ENCODE measurements at places on chromosomes 13 and 19.

GRCh38 chr19:13036366-13036976 is 41.2 kb downstream of the NFIX start:
- DNase-seq = no peak

DNA sequence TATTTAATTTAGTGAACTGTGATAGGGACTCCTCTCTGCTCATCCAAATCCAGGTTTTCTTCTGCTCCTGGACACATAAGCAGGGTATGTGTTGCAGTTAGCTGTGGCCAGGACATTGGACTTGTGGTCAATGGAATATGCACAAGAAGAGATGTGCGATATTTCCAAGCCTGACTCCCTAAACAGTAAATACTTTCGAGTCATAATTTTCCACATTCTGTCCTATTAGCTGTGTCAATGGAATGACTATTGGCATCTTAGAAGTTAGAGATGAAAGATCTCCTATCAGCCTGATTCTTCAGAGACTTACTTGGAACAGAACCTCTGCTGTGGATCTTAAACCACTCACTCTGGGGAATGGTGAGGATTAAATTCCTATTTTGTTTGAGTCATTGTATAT is 771.0 kb downstream of the EFNB2 start:
- DNase-seq = no peak

DNA sequence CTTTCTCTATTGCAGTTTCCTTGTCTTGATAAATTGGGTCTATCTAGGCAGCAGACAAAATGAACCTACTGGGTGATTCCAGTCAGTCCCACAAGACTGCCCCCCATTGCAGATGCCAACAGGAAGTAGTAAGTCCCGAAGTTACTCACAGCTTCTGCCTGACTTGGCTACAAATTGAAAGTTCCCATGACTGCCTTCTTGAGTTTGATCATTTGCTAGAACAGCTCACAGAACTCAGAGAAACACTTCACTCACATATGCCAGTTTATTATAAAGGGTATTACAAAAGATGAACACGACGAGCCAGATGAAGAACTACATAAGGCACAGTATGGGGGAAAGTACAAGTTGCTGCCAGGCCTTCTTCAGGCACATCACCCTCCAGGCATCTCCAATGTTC is 50.0 kb downstream of the TEX26 start:
- DNase-seq = no peak

- DNase-seq = no peak
These were observed 4.9 kb downstream of the NANOS3 start for GRCh38 chr19:13881692-13882418.

- DNase-seq = no peak
These were observed 2.5 kb upstream of the UBE2M start for GRCh38 chr19:58560921-58561320.

DNA sequence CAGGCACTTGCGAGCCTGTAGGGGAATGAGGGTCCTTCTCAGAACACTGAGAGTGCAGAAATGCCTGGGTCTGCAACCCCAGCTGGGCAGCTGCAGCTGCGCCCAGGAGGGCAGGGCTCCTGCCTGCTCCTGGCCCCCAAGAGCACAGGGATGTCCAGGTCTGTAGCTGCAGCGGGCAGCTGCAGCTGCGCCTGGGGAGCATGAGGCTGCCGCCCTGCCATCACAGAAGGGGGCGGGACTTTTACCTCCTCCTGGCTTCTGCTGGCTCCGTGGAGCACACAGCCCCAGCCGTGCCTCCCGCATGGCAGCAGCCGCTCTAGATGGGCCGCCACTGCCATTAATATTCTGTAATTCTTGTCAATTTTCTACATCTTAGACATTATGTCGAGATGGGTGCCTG is 17.8 kb downstream of the CPB2 start:
- no peak for DNase-seq

DNA sequence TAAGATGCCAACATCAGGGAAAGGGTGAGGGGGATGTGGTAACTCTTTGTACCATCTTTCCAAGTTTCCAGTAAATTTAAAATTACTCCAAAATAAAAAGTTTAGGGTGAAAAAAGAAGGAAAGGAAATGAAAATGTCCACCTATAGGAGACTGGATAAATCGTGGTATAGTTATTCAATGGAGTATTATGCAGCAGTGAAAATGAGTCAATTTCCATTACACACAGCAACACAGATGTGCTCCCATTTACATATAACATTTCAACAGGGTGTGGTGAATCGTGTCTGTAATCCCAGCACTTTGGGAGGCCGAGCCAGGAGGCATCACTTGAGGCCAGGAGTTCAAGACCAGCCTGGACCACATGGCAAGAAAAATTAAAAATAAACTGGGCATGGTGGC is 7.4 kb upstream of the ZNF541 start:
- DNase-seq = no peak

GRCh38 chr13:18943273-18943672 is 238.4 kb downstream of the TUBA3C start:
- DNase-seq = no peak

GRCh38 chr13:65112531-65112941 is 2117.6 kb downstream of the PCDH9 start:
- no peak for DNase-seq

DNA sequence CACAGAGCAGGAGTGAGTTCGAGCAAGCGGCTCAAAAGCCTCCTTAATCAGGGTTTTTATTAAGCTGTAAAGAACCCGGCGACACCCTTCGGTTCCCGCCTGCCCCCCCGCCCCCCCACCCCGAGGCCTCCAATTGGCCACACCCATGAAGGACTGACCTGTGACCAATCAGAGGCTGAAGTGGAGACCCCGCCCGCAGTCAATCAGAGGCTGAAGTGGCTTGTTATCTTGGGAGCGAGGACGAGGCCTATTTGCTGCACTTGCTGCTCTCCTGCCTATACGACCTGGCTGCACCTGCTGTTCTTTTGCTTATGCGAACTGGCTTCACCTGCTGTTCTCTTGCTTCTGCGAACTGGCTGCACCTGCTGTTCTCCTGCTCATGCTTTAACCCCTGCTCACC is 844.9 kb downstream of the OLFM4 start:
- no peak for DNase-seq

DNA sequence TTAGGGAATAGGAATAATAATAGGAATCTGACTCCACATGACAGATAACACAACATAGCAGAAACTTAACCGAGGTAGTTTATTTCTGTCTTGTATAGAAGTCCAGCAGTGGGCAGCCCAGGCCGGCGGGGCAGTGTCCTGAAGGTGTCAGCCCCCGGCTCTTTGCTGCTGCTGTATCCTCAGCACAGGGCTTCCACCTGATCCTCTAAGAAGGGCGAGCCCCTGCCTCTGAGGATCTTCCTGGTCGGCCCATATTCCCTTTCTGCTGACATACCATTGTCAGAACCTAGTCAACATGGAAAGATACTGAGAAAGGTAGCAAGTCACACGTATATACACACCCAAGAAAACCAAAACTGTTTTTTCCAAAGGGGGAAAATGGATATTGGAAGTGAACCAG is 56.2 kb upstream of the GPR183 start:
- no peak for DNase-seq

DNA sequence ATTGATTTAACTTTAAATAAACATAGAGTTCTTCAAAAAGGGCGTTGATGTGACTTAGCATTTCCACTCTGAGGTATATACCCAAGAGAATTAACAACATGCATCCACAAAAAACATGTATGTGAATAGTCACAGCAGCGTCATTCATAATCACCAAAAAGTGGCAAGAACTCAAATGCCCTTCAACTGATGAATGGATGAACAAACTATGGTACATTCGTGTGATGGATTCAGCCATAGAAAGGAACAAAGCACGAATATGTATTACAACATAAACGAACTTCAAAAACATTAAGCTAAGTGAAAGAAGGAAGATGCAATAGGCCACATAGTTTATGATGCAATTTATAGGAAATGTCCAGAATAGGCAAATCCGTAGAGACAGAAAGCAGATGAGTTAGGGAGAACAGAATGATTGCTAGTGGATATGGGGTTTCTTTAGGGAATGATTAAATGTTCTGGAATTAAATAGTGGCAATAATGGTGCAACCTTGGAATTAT is 72.3 kb upstream of the UQCRFS1 start:
- no peak for DNase-seq

DNA sequence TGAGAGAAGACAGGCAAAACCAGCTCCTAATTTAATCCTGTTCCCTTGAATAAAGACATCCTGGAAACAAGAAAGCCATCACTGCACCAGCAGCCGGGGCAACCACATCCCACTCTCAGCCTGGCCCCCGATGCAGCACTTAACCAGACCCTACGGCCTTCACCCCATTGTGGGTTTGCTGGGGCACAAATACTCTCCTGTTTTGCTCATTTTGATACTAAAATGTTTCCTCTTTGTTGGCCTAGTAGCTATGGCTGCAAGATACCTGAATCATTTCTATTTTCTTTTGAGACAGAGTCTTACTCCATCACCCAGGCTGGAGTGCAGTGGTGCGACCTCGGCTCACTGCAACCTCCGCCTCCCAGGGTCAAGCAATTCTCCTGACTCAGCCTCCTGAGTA is 28.4 kb downstream of the ANKRD27 start:
- no peak for DNase-seq

DNA sequence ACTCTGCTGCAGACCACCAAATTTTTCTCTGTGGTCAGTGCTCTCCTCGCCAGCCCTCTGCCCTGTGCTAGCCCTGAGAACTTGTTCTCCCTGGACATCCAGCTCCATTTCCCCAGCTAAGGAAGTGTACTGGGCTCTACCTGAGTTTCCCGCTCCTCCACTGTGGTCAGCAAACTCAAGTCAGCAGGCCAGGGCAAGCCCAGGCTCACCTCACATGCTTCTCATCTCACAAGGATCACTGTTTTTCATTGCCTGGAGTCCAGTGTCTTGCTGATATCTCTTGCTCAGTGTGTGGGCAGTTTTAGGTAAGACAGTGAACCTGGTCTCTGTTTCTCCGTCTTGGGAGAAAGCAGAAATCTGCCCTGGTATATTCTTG is 201.4 kb downstream of the FOXO1 start:
- DNase-seq = no peak

DNA sequence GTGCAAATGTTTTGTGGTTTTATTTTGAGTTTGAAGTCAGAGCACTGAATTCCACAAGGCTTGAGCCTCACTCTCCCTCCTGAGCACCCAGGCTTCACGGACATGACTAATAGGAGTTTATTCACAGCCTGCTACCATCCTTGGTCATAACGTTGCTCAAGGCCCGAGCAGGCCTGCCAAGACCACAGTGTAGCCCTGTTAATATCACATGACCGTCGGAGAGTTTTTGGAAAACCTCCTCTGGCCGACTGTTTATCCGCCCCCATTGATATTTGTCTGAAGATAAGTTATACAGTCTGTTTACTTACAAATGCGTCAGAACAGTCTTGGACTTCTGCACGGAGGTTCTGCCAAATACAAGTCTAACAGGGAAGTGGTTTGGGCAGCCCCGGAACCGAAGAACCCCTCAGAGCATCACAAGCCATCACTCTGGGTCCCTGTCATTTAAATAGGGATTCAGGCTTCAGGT is 89.9 kb downstream of the COL4A2 start:
- no peak for DNase-seq

GRCh38 chr13:29359181-29359580 is 236.3 kb downstream of the SLC7A1 start:
- no peak for DNase-seq

DNA sequence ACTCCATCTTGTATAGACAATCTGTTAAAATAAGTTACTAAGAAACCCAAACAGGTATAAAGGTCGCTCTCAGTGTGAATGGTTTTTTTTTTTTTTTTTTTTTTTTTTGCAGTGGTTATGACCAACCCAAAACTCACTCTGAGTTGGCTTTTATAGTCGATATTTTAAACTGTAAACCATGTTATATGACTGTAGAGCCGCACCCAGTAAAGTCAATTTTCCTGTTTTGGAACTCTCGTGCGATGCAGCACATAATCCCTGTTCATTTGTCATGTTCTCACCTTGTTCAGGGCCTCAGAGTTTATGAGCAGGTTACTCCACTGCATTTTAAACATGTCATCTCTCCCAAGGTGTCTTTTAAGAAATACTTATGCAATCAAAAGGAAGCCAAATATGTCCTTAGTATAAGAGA is 112.5 kb downstream of the KLF5 start:
- no peak for DNase-seq

GRCh38 chr13:112849500-112849899 is 119.5 kb upstream of the MCF2L start:
- DNase-seq = no peak

DNA sequence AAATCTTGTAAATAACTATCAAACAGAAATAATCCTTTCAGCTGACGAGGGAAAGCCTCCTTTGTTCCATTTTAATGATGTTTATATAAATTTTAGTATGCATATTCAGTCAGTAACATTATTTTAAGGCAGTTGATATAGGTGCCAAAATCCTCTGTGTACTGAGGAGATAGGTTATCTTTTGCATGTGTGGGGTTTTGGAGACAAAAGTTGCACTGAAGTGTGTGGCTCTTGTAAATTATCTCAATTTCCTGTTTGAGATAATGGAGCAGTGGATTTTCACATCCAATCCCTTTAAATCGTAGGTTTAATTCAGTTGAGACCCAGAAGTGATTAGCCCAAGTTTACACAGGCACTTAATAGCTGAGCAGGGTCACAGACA is 106.6 kb downstream of the RGCC start:
- DNase-seq = no peak

GRCh38 chr19:28122734-28123133 is 1090.2 kb downstream of the UQCRFS1 start:
- no peak for DNase-seq

- DNase-seq = no peak
These were observed 45.7 kb upstream of the ZNF730 start for GRCh38 chr19:23071147-23071511.

DNA sequence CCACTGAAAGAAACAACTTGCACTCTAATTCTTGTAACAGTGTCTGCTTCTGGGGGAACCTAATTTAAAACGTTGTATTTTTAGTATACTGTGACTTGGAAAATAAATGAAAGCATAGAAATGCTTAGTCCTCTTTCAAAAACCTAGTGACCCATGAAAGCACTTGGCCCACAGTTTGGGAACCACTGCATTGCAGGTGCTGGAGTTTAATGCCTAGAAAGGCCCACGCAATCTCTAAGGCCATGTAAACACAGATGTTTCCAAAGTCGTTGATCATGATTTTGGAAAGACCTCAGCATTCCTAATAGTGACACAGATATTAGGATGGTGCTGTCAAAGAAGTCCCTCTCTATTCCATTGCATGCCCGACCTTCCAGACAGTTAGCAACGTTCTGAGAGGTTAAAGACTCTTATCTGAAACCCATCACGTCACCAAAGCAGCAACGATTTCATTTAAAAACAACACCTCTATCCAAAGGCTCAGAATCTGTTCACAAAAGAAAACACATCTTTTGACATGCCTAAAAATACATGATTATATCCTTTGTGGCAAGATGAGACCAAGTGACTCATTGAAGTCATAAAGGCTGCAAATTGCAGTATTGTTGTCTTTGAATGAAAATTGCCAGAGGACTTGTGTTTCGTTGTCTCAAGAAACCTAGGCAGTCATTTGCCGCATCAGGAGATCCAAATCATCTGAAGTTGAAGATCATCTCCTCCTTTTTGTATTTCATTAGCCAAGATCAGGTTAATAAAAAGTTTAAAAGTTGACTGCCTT is 328.0 kb upstream of the ZNF507 start:
- no peak for DNase-seq

DNA sequence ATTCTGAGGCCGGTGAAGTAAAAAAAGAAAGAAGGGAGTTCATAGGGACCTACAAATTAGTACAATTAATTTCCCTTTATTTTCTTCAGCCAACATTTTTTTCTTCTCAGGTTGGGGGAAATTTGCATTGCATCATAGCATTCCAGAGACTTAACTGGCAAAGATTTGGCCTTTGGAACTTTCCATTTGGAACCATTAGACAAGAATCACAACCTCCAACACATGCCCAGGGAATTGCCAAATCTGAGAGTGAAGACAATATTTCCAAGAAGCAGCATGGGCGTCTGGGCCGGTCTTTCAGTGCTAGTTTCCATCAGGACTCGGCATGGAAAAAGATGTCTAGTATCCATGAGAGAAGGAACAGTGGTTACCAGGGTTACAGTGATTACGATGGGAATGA is 6.4 kb upstream of the ERCC5 start:
- no peak for DNase-seq

Data from stimulated activated CD4-positive, alpha-beta T cell treated with anti-CD3 and anti-CD28 coated beads, TNF-alpha, amount 100 ng/mL, for 1 hour (primary cell).